Fibroblast of skin of left biceps (primary cell): ENCODE measurements at places on chromosomes 5 and 9.
A peak's percentile ranks its signal among the peaks of the same experiment; 100 is the strongest.

- DNase-seq = no peak
Observed at GRCh38 chr9:107919263-107919662, 429.7 kb upstream of the KLF4 start.

DNA sequence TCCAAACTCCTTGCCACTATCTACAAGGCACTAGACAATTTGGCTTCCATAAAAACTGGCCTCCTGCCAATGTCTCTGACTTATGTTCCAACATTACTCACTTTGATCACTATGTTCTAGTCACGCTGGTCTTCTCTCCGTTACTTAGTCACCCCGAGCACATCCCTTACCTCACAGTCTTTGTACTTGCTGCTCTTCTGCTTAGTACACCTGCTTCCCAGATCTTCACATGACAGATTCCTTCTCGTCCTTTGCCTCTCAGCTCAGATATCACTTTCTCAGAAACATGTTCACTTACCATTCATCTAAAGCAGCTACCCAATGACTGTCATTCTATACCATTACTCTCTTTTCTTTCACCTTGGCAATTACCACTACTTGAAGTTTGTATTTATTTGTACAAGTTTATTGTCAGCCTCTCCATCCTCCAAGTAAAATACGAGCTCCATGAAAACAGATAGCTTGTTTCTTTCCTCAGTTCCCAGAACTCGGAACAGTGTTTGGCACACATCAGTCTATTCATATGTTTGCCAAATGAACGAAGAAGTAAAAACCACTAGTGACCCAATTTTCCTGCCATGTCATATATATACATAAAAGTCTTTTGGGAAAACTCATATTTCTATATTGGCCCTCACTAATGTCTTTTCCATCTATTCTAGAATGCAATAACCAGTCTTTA is 5.9 kb upstream of the SLC22A5 start:
- DNase-seq = peak; percentile 31

DNA sequence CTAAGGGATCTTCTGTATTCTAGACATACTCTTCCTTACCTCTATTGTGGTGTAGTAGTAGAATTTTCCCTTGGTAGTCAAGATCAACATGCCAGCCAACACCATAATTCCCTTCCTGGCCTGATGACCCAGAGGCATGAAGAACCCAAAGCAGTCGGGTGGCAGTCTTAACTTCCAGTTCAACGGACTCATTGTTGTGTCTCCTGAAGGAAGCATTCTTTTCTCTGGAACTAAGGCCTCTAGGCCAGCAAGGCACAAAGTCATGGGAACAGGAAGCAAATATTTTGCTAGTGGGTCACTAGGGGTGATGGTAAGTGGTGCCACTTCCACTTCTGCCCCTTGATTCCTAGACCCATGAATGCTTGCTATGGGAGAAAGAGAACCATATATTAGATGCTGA is 55.2 kb upstream of the DAPK1 start:
- no peak for DNase-seq

DNA sequence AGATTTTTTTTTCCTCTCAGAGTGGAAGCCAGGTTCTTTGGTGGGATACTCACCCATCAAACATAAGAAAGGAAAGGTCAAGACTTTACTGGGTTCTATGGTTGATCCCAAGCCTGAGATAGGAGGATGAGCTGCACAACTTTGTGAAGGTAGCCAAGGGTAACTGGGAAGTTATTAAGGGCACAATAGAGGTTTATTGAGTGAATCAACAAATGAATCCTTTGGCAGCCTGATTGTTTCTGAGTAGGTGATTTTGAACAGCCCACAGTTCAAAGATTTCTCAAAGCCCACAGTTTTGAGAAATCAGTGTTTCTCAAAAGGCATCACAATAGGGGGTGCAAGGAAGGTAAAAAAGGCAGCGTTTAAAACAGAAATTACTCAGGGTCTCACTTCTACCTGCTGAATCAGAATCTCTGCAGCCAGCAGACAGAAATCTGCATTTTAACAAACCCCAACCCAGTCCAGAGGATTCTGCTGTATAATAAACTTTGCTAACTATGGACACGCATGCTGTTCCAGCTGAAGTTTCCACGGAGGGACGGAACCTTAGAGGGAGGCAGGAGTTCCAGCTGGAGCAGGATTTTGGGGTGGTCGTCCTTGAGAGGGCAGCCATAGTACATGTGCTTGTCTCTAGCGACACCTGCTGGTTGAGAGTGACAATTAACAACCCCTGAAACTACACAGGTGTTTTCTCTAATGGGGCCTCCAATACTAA is 32.7 kb upstream of the FSD1L start:
- DNase-seq = no peak

- no peak for DNase-seq
Observed at GRCh38 chr5:178123094-178123965, 7.5 kb upstream of the RMND5B start.

DNA sequence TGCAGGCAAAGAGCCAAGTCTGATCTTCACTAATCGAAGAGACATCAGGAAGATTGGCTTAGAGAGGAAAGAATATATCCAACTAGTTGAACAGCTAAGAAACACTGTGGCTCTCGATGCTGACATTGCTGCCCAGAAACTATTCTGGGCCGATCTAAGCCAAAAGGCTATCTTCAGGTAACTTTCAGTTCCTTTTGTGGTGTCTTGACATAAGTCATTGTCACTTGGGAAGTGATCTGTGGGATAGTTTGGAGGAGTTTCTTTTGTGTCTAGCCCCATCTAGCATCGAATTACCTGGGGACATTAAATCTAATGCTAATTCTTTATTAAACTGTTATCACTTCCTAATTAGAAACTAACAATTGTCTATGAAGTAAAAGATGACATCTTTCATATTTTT is 24.0 kb downstream of the VLDLR start:
- no peak for DNase-seq

- peak; percentile 9 for DNase-seq
Observed at GRCh38 chr9:2157277-2158110, 142.3 kb downstream of the SMARCA2 start.

- DNase-seq = no peak
Observed at GRCh38 chr5:59874675-59875074, 18.9 kb downstream of the PDE4D start.
